Left ventricle myocardium superior (tissue), 1 donor: ENCODE measurements at places on chromosomes 5 and 9. TPM values are rescaled to one million over a fixed set of nuclear protein-coding genes. Genes with fewer than 3 reads are reported as not detected.

- no peak for DNase-seq
Observed at GRCh38 chr5:135242021-135242865, 156.8 kb downstream of the MACROH2A1 start.

DNA sequence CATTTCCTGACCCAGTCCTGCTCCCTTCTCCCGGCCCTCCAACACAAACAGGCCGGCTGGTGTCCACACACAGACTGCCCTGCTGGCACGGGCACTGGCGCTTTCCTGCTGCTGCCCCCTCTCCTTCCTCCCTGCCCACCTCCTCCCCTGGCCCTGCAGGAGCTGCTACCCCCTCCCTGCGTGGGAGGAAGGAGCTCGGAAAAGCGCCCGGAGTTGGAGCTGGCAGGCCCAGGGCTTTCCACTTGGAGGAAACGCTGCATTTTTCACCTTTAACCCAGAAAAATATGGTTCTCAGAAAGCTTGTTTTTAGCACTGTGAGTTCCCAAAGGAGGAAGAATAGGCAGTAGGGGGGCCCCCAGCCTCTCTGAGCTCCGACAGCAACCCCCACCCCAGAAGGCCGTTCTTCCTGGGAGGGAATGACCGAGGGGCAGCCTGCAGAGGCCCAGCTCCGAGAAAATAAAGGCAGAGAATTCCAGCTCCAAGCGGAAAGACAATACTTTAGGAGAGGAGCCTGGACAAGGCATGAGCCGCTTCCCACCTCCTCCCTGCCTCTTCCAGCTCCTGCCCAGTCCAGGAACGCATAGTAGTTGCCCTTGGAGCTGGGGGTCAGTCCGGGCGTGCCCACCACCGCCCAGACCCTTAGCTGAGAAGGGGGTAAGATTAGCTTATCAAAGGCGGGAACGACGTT lies 88.9 kb downstream of the LIFR start:
- peak; percentile 63 for DNase-seq

DNA sequence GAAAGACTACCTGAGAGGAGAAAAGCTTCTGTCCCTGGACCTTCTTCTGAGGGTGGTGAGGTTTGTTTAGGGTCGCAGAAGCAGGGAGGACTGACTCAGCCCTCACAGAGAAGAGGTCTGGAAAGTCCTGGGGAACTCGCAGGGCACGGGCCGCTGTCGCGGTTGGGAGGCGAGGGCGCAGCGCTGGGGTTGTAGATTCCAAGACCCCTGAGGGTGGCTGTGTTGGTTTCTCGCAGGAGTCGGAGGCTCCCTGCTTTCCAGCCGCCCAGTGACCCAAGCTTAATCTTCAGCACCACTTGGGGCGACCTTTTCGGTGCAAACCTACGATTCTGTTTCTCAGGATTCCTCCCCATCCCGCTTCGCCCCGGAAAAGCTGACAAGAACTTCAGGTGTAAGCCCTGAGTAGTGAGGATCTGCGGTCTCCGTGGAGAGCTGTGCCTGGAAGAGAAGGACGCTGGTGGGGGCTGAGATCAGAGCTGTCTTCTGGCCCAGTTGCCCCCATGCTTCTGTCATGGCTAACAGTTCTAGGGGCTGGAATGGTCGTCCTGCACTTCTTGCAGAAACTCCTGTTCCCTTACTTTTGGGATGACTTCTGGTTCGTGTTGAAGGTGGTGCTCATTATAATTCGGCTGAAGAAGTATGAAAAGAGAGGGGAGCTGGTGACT lies 482 bp downstream of the SLC27A6 start:
- DNase-seq: no peak

DNA sequence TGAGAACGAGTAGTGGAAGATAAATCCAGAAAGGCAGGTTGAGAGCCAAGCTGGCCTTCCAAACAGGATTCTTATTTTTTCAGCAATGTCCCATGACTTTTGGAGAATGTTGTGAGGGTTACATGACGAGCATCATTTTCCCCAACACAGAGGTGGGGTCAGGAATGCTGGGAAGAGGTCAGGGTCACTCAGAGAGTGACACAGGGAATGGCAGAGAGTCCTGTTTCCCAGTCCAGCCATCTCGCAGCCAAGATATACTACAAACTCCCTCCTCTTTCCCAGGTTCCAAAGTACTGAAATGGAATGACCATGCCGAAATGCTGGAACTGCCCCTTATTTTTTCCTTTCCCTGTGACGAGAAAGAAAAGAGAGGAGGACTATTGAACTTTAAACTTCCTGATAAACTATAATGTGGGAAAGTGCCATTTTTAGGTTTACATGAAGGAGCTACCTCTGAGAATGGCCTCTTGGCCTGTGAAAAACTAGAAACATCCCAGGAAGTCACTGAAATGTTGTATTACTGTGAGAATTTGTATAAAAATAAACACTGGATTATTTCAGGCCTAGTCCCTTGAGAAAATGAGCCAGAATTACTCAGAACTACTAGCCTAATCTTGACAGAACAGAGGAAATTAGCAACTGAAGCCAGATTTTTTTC lies 420.4 kb downstream of the CETN3 start:
- no peak for DNase-seq

DNA sequence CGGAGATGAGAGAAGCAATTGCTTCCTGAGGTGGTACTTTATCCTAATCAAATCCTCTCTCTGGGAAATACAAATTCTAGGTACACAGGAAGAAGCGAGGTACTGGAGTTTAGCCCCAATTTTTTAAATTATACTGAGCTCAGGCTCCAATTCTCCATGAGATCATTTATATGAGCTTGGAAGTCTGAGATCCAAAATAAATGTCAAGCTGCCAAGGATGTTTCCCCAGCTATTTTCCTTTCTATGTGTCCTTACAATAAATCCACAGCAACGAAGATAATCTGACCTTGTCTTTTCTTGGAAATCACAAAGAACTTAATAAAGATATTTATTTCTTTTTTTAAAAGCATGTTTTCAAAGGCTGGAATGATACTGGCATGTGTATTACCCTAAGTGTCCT lies 597.3 kb downstream of the GABRG2 start:
- DNase-seq: no peak

DNA sequence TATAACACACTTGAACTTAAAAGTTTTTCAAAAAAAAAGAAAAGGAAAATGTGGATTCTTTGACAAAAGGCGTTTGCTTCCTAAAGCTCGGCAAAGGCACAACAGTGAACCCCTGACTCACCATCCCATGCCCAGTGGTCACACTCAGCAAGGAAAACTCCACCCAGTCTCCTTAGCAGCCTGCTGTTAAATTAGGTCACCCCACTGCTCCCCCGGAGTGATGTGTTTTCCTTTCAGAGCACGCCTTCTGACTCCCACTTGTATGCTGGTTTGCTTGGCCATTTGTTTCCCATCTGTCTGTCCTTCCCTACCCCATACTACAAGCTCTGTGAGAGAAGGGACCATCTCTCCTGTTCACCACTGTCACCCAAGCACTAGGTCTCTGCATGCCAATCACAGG lies 23.8 kb downstream of the RETREG1 start:
- no peak for DNase-seq

- peak; percentile 71 for DNase-seq
Observed at GRCh38 chr9:4297151-4297785, 2.6 kb downstream of the GLIS3 start.

DNA sequence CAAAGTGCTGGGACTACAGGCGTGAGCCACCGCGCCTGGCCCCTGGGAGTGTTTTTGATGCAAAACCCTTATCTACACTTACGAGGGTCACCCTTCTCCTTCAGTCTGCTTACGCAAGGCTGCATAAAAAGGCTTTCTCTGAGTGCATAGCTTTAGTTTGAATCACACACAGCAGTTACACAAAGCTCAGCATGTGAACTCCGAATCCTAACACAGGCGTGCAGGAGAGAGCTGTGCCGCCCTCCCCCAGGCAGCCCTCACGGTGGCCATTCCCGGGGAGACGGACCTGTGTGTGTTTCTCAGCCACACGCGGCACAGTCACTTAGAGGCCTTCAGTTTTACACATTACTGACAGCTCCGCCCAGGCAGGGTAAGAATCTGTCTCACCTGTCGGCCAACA lies 26.7 kb downstream of the EXD3 start:
- peak; percentile 4 for DNase-seq

DNA sequence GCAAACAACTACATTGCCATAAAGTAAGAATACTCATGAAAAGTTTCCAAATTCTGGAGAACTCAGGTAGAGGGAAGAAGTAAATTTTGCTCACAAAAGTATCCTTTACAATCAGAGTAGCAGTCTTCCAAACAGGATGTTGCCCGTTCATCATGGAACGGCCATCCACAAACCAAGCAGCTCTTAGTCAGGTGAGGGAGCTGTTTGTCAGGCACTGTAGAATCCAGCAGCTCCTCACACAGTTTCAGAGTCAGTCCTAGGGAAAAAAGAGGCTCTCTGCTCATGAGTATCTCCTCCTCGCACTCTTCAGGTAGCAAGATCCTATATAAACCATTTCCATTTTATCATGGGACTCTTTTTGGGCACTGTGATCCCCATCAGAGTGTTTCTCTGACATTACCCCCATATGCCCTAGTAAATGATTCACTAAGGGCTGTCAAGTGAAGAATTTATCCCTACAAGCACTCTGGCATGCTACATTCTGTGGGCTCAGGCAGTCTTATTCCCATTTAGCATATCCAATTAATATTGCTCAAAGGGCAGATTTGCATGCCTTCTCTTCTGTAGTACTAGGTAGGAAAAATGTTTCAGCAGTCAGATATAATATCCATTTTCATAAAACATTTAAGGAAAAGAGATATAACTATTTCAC lies 97.9 kb downstream of the WDR41 start:
- no peak for DNase-seq

GRCh38 chr5:147968855-147969254 lies 62.5 kb upstream of the C5orf46 start:
- DNase-seq: no peak

DNA sequence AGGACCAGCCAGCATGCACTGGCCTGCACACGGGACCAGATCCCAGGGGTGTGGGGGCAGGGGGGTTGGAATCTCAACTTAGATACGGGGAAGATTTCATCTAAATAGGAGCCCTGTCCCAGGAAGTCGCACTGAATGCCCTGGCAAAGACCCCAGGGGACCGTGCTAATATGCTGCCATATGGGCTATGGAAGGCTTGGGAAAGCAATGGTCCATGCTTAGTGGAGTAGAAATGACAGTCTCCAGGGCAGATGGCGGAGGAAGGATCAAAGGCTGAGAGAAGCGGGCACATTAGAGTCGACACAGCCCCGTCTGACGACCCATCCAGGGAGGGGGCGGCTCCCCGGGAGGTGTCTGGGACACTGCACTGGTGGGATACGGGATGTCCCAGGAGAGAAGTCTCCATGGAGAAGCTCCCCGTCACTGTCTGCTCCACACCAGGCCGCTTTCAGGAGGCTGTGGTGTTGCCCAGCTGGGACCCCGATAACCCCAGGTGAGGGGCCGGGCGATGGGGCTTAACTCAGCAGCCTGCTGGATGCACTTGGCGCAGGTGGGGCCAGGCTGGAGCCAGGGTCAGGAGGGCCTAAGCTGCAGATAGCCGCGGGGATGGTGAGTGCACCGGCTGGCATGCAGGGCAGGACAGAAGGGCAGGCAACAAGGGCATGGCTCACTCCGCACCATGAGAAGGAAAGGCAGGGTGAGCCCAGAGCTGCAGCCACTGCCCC lies 377.7 kb upstream of the IRX1 start:
- DNase-seq: no peak

- DNase-seq: no peak
Observed at GRCh38 chr9:70392189-70392588, 22.3 kb downstream of the KLF9 start.

GRCh38 chr5:14873790-14874189 lies 2.2 kb upstream of the ANKH start:
- no peak for DNase-seq

- DNase-seq: no peak
Observed at GRCh38 chr5:67659288-67659687, 462.7 kb upstream of the CD180 start.

GRCh38 chr5:78492224-78492623 lies 131.8 kb downstream of the SCAMP1 start:
- DNase-seq: no peak

Gene KIF3A
- 12.4 TPM for total RNA-seq

Gene KCNN2
- total RNA-seq: 10.5 TPM

Gene NPR3
- total RNA-seq: 16.3 TPM

Gene FAM221B
- total RNA-seq: not detected

Gene PCDHA1
- not detected for total RNA-seq

Gene CATSPER3
- total RNA-seq: 0.74 TPM

Gene ZCCHC10
- total RNA-seq: 16.7 TPM
